ENCODE measurements at places on chromosomes 5 and 9.

DNA sequence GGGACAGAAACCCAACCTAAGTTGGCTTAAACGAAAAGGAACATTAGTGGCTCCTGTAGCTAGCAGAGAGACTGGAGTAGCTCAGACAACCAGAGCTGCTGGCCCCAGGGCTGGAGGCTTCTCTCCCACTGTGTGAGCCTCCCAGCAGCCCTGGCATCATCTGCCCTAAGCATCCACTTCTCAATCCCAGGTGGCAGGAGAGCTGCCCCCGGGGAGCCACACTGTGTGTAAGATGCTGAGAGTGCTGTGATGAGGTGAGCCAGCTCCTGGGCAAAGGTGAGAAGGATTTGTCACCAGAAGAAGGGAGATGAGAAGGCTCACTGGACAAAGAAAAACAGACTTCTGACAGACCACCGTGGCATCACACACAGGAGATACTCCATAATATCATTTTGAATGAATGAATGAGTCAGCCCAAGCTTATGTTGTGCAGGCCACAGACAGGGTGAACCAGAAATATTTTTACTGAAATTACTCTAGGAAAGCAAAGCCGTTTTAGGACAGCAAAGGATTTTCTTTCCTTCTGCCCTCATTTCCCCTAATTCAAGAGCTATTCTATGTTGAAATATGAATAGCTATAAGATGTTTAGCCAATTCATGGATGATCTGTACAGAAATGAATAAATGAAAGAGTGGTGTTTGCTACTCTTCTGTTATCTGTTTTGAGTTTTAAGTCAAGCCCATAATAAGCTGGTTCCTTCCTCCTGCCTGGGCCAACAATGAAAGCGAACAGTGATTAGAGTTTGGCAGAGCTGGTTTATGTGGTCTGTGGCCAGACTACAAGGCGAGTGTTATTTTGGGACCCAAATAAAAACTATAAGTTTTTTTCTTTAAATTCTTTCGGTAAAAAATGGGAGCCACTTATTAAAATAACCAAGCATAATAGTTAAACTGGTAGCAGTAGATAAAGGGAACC is 57.4 kb upstream of the ECM2 start:
- no peak overlapping the region for H3K4me3 ChIP-seq
- H3K27me3 ChIP-seq, result no peaks in the 10 kb centered on the region
- no peak for DNase-seq
- H3K4me1 ChIP-seq, result no peaks in the 10 kb centered on the region
- H3K27ac ChIP-seq, result no peak overlapping the region

DNA sequence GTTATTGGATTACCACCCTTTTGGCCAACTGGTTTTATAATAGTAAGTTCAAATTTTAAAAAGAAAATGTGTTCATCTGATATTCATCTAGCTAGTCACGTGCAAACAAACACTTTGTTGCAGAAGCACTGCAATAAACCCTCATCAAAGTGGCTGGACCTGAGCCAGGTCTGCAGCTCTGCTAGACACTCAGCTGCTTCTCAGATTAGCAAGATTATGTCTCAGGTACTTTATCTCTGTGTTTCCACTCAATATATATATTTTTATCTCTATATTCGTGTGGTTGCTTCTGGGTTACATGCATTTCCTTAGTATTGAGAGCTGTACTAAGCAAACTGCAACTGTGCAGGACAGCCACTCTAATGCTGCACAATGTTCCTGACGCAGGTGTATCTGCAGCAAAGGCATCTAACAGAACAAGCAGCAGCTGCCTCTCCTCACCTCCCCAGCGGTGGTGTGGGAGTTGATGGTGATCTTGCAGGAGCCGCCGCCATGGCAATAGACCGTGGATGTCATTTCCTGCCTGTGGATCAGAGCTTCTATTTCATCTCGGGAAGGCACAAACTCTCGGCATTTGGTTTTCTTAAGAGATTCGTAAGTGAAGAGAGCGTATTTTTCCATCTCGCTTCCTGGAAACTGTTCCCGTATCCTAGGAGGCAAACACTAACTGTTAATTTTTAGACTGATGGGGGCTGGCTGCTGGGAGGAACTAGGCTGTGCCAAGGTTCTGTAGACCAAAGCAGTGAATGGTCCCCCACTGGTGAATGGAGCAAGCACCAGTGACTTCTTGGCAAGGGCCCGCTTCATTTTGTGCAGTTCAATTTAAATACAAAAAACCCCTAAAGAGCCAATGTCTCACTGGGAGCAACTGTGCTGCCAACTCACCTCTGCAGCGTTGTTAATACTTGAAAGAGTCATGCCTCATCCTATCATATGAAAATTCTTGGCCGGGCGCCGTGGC is 56.7 kb upstream of the RETREG1 start:
- no peak for DNase-seq
- H3K4me3 ChIP-seq, result no peak overlapping the region
- no peaks in the 10 kb centered on the region for H3K36me3 ChIP-seq
- no peaks in the 10 kb centered on the region for H3K4me1 ChIP-seq
- H3K27me3 ChIP-seq, result no peaks in the 10 kb centered on the region
- H3K27ac ChIP-seq, result no peak overlapping the region

DNA sequence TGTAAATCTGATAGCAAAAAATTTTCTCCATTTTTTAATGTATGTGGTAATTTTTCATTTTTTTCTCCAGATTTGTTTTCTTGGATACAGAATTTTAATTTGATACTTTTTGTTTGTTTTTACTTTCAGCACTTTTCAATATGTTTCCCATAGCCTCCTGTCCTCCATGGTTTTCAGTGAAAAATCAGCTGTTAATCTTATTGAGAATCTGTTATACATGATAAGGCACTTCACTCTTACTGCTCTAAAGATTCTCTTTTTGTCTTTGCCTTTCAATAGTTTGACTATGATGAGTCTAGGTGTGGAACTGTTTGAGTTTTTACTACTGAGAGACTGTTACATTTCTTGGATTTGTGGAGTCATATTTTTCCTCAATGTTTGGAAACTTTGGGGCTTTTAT is 455.7 kb upstream of the NUDT12 start:
- H3K36me3 ChIP-seq, result peaks cover 2% of the 10 kb centered on the region
- no peak for DNase-seq
- no peaks in the 10 kb centered on the region for H3K27me3 ChIP-seq

- H3K4me1 ChIP-seq, result peaks cover 58% of the 10 kb centered on the region
- peaks cover 14% of the 10 kb centered on the region for H3K36me3 ChIP-seq
- no peak for DNase-seq
- H3K27ac ChIP-seq, result no peak overlapping the region
- no peak overlapping the region for H3K4me3 ChIP-seq
These were observed 9.5 kb downstream of the CYFIP2 start for GRCh38 chr5:157275403-157275802.

- no peak overlapping the region for H3K27ac ChIP-seq
- no peak overlapping the region for H3K4me3 ChIP-seq
- DNase-seq, result no peak
- peaks cover 3% of the 10 kb centered on the region for H3K36me3 ChIP-seq
- no peaks in the 10 kb centered on the region for H3K27me3 ChIP-seq
These were observed 63.3 kb downstream of the PLPP1 start for GRCh38 chr5:55471468-55471867.
